ENCODE measurements at places on chromosomes 5 and 9. TPM values are rescaled to one million over a fixed set of nuclear protein-coding genes. Genes with fewer than 3 reads are reported as not detected.

GRCh38 chr5:40914835-40915234 lies 5.5 kb downstream of the C7 start:
- no peak for DNase-seq

- DNase-seq = no peak
Observed at GRCh38 chr5:76735762-76736545, 20.0 kb downstream of the F2R start.

DNA sequence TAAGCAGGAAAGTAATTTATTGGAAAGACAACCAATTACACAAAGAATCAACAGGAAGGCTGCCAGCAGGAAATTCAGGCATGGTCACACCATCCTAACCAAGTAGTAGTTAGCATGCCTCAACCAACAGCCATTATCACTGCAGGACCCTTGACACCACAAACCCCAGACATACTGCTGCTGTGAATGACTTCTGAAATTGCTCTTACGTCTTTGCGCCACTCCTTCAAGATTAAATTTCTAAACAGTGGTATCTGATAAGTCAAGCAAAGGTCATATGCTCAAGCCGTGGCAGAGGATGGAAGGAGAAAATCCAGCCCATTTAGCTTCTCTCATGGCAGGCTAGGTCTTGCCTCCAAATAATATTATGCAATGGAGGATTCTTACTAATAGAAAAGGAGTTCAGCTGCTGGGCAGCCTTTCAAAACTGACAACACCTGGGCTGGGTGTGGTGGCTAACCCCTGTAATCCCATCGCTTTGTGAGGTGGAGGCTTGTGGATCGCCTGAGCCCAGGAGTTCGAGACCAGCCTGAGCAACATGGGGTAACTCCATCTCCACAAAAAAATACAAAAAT lies 5.0 kb upstream of the PTGER4 start:
- no peak for DNase-seq

Gene GEMIN5
- total RNA-seq = 15.8 TPM

Gene HSD17B3
- total RNA-seq = 0.81 TPM

Gene GNA14
- total RNA-seq = 0.29 TPM

Gene ALDH7A1
- total RNA-seq = 4.8 TPM
